MV-4-11 (cell line): ENCODE measurements at places on chromosomes 11 and 22.

DNA sequence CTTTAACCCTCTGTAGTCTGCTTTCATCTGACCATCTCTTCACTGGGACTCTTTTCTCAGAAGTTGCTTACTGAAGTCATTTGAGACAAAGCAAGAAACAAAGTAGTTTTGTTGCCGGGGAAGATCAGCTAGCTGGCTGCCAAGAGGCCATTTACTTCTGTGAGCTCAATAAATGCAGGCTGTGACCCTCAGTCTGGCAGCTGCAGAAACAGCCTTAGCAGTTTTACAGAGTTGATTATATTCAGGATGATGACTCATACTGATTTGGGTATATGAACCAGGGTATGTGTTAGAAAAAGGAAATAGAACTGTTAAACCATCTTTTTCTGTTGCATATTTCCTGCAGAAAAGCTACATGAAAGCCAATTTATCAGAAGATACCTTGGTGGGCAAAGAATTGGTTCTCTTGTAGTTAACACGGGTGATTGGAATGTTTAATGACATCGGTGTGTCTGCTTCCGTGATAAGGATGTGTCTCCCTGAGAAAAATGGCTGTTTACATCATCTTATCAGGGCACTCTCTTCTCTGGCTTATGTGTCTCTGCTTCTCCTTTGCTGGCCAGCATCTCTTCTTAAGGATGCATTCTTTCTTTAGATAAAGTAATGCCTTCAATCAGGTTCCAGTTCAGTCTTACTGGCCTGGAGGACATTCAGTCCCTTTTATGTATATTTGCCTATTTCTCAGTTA lies 18.5 kb downstream of the FIBIN start:
- DNase-seq: peak; percentile 48

GRCh38 chr11:123187665-123188507 lies 7.2 kb downstream of the CLMP start:
- DNase-seq: no peak

DNA sequence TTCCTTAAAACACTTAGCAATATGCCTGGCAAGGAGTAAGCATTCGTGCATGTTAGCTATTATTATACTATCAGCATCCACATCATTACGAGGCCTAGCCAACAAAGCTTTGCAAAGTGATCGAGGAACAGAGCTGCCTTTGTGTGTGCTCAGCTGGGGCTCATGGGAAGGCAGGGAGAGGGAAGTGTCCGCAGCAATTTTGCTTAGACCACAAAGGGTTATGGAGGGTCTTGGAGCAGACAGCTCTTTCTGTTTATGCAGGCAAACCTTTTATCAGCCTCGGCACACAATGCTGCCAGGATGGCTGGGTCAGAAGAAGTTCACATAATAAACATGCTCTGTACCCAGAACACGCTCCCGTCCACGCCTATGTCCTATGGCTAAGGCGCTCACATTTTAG lies 10.9 kb upstream of the DKK3 start:
- DNase-seq: no peak

GRCh38 chr11:80898910-80899309 lies 1458.1 kb upstream of the TENM4 start:
- peak; percentile 77 for DNase-seq

- peak; percentile 4 for DNase-seq
Measured at GRCh38 chr22:36301384-36301828, 48.5 kb downstream of the APOL1 start.

- no peak for DNase-seq
Measured at GRCh38 chr11:113242767-113243397, 71.5 kb upstream of the TTC12 start.

DNA sequence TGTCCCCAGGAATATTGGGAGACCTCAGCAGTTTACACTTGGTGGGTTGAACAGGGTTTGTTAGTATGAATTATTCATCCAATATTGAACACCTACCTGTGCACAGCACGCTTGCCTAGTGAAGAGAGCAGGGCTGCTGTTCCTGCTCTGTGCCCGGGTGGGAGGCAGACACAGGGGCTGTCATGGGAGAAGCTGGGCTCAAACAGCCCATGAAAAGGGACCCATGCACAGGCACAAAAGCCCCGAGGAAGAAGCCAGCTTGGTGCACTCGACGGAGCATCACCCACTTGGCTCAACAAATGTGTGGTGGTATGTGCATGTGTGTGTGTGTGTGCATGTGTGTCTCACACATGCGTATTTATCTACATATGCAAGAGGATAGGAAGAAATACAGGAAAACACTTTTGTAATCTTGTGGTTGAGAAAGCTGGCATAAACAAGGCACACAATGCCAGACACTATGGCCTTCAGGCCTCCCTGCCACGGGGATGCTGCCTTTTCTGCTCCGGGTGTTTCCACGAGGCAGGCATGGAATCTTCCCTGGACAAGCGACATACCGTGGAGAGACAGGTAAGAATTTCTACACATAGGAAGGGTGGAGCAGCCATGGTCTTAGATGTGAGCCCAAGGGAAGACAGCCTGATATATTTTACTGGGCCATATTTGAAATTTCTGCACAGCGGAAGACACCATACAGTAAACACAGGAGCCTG lies 5.0 kb upstream of the APOBEC3A start:
- DNase-seq: peak; percentile 20

GRCh38 chr22:23119494-23120414 lies 22.0 kb downstream of the RSPH14 start:
- DNase-seq: no peak

DNA sequence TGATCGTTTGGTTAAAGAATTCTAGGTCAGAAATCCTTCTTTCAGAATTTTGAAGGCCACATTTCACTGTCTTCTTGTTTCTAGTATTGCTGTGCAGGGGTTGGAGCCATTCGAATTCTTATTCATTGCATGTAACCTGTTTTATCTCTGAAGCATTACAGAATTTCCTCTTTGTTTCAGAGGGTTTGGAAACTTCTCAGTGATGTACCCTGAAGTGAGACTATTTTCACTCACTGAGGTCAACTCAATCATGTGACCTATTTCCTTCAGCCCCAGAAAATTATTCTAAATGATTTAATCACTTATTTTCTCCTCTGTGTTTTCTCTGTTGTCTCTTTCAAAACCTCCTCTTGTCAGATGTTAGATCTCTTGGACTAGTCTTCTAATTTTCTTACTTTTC lies 147.8 kb downstream of the ENTHD1 start:
- no peak for DNase-seq

GRCh38 chr11:105697291-105697690 lies 87.4 kb downstream of the GRIA4 start:
- DNase-seq: no peak

- peak; percentile 77 for DNase-seq
Measured at GRCh38 chr11:100612766-100613165, 74.3 kb upstream of the ARHGAP42 start.

DNA sequence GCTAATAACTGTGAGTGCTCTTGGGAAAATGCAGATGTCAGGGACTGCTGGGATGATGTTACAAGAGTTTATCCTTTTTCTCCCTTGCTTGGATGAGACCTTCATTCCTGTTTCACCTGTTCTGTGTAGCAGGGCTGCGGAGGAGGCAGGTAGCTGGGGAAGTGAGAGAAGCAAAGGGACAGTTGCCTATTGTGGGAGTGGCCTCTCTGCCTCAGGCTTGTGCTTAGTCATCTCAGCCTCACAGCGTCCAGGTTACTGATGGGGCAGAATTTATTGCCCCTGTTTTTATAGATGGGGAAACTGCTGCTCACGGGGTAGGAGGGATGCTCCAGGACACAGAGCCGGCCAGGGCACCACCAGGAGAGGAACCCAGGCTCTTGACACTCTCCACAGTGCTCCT lies 1.7 kb downstream of the STX3 start:
- DNase-seq: peak; percentile 7

GRCh38 chr11:115178705-115179104 lies 325.5 kb downstream of the CADM1 start:
- DNase-seq: no peak

- DNase-seq: no peak
Measured at GRCh38 chr11:72779495-72780128, 14.2 kb downstream of the STARD10 start.

GRCh38 chr22:29343313-29343805 lies 27.9 kb upstream of the RASL10A start:
- DNase-seq: no peak

DNA sequence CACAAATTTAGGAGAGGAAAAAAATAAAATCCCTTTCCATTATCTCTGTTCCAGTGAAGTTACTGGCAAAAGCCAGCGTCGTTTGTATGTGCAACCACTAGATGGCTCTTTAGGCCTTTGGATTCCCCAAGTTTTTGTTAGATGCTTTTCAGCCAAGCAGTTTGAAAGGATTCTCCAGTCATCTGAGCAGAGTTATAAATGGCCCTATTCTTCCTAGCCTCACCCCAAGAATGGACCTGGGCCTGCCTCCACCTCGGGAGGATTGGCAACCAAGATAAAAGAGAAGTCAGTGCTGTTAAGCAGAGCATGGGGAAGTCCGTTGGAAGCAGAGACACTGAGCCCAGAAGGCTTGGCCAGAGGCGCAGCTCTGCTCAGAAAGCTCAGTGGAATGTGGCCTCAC lies 15.4 kb downstream of the FAM181B start:
- DNase-seq: peak; percentile 14

GRCh38 chr11:96681019-96681716 lies 291.4 kb downstream of the JRKL start:
- no peak for DNase-seq

- no peak for DNase-seq
Measured at GRCh38 chr11:133650082-133650481, 117.8 kb upstream of the OPCML start.

DNA sequence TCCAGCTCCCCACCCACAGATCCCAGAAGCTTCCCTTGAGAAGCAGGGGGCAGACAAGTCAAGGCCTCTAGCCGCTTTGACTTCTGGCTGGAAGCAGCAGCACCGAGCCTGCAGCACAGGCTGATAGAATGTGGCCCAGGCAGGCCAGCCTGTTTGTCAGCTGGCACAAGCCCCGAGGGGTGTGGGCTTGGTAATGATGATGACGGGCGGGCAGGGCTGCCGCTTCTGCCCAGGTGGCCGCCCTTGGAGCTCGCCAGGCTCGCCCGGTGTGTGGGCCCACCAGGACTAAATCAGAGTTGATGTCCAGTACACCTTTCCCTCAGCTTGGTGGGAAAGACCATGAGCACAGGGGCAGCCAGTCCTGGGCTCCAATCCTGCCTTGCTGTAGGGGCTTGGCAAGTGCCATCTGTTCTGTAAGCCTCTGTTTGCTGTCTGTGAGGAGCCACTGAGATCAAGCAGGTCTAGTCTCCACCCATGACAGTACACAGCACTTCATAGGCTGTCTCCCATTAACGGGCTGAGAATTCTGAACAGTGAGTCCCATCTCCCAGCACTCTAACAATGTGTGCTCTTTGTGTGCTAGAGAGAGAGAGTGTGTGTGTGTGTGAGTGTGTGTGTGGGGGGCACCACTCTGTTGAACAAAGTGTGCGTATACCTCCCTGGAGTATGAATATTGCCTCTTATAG lies 26.8 kb downstream of the MICAL2 start:
- no peak for DNase-seq

GRCh38 chr11:17036666-17037658 lies 22.7 kb upstream of the PLEKHA7 start:
- no peak for DNase-seq

DNA sequence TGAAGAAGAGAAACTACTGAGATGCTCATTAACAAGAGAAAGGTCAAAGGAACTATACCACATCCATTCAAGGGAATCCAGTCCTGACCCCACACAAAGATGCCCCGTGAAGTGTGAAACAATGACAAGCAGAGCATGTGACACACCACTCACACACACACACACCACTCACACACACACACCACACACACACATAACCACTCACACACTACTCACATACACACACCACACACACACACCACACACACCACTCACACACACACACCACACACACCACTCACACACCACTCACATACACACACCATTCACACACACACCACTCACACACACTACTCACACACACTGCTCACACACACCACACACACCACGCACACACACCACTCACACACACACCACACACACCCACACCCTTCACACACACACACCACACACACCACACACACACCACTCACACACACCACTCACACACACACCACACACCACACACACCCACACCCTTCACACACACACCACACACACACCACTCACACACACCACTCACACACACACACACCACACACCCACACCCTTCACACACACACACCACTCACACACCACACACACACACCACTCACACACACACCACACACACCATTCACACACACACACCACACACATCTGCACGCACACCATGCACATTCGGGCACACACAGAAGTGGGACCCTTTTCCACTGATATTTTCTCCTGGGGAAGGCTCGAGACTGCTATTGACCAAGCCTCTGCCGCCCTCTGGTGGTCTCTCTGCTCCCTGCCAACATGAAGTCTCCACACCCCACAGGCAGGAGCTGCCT lies 32.0 kb upstream of the COMT start:
- DNase-seq: peak; percentile 68

- DNase-seq: no peak
Measured at GRCh38 chr22:30079952-30080533, at the start of gene HORMAD2. Gene HORMAD2, plus strand, starts transcription at chr22:30080464. Its CDS starts 13,489 bp downstream, at chr22:30093953.

DNA sequence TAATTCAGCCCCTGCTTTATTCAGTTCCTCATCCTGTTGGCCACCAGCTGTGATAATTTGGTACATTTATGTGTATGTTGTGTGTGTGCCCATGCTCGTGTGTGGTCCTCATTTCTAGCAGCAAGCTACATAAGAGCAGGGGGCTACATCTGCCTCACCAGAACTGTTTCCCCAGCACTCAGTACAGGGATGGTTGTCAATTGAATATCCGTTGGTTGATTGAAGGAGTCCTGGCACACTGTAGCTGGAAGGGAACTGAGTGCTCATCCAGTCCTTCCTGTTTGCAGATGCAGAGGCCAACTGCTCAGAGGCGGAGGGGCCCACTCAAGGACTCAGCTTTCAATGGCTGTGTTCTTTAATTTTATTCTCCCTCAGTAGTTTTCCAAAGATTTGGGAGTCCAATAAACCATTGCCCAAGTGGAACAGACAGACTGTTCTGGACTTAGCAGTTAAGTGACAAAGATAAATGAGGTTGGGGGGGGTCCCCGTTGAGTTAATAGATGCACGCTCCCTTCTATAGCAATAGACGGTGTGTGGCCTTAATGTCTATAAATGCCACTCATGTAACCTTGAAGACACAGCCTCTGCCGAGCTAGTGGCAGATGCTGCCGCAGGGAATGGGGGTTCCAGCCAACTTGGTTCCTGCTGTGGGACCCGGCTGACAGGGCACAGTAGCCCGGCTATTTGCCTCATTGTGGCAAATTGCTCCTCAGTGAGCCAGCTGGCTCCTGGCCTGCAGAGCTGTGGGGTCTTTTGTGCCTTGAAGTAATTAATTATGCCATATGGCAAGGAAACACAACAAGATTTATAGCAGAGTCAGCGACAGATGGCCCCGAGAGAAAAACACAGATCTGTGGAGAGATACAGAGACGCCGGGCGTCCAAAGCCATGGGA lies 71.4 kb upstream of the GRK3 start:
- DNase-seq: peak; percentile 13

DNA sequence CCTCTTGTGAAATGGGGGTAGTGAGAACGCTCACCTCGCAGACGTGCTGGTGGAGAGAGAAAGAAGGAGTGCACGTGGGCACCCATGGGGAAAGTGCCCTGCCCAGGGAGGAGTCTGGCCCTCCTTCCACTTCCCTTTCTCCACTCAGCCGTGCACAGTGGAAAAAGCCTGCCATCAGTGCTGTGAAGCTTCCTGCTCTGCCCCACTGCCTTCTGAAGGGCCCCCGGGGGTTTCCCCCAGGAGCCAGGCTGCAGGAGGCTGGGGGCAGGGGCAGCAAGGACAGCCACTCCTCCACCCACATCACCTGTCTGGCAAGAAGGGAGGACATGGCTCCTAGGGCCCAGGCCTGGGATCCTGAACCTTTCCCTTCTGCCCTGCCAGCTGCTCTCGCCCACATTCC lies 7.6 kb downstream of the TP53I11 start:
- peak; percentile 63 for DNase-seq

GRCh38 chr22:27987557-27987956 lies 68.5 kb upstream of the PITPNB start:
- peak; percentile 56 for DNase-seq
